NT2/D1 (cell line): ENCODE measurements at places on chromosomes 7 and 10.

DNA sequence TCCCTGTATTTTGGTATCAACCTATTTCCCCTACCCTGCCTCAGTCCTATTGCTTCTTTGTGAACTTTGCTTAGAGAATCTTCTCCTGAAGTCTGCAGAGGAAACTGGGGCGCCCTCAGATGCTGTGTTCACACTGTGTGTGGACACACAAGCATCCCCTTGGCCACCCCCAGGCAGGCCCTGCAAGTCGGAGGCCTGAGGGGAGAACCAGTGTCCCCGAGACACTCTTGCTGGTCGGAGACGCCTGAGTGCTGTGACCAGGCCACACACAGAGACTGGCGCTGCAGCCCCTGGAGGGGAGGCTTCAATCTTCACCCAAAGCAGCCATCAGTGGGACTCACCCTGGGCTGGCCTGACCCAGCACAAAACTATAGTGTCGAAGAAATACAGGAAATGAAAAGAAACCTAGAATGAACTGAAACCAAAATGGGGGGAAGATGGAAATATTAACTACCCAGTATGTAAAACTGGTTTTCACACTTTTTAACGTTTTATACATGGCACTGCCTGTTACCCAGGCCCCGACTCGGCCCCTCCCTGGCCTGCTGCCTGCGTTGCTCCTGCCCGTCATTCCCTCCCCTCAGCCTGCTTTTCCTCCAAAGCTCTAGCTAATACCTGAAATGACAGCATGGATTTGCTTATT lies 48.4 kb upstream of the FAM20C start:
- DNase-seq = no peak

GRCh38 chr7:50530766-50531165 lies 34.4 kb downstream of the DDC start:
- DNase-seq = no peak

DNA sequence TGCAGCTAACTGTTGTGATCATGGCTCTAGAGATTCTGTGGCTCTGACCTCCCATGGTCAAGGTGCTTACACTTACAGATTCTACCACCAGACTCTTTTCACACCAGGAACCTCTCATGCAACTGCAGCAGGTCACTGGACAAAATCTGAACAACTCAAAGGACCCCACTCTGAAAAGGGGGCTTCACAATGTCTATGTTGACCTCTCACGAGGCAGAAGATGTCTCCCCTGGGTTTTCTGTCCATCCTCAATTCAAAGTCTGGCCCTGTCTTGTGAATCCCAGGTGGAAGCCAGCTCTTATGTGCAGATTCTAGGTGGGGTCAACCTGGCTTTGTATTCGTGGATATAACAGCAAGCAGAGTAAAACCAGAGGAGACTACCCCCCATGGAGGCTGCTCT lies 118.6 kb upstream of the ZNF479 start:
- DNase-seq = no peak

GRCh38 chr10:12180221-12180974 lies 15.3 kb downstream of the NUDT5 start:
- DNase-seq = peak; percentile 68

DNA sequence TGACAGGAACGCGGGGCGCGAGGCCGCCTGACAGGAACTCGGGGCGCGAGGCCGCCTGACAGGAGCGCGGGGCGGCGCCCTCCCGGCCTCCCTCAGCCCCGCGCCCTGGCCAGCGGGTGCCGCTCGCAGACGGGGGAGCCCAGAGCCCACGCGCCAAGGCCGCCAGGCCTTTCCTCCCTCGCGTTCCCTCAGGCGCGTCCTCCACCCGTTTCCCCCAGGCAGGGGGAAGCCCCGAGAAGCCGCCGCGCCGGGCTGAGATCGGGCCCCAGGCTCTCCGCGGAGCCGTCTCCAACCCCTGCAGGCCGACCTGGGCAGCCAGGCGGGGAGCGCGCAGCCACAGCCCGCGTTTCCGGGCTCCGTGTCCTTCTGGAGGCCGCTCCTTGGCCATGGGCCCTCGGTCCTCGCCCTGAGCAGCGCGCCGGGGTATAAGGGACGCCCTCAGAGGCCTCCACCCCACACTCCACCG lies 17.7 kb downstream of the PTPRN2 start:
- no peak for DNase-seq

DNA sequence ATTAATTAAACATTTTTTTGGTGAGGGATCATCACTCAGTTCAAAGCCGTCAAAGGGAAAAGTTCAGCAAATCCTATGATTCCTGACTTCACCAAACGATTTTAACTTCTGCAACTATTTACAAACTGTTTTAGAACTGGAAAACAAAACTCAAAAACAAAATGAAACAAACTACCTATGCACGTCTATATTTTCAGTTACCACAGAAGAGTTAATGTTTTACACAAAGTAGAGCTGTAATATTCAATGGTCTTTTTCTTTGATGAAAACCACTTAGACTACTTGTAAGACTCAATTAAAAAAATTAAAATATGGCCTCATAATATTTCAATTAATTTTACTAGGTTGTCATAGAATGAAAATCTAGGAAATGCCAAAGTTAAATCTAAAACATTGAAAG lies 131.5 kb downstream of the ATE1 start:
- no peak for DNase-seq

DNA sequence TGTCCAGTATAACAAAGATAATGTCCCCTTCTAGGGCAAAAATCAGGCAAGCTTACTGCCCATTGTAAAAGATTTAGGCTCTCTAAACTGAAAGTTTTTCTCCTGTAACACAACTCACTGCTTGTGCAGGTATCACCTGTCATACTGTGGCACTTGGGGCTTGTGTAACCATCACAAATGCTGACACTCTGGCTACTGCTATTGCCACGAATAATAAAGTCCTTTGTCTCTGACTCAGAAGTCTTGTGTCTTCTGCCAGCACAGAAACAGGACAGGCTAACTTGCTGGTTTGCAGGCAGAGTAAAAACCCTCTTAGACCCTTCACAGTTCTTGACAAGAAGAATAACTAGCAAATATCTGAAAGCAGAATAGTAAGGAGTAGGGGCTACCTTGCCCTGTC lies 273.9 kb downstream of the RPS24 start:
- no peak for DNase-seq

- DNase-seq = no peak
Measured at GRCh38 chr7:76357475-76358010, 1.2 kb downstream of the YWHAG start.
